Activated CD4-positive, alpha-beta T cell treated with anti-CD3 and anti-CD28 coated beads, Interleukin-2, amount 50 U/mL, for 4 hours (primary cell): ENCODE measurements at places on chromosomes 16 and 17.

- DNase-seq = no peak
These were observed 211.7 kb upstream of the CHMP6 start for GRCh38 chr17:80779961-80780380.

- DNase-seq = no peak
These were observed 230.9 kb downstream of the MRTFB start for GRCh38 chr16:14302031-14302398.

GRCh38 chr16:83652943-83653342, 154.8 kb upstream of the HSBP1 start:
- DNase-seq = no peak

GRCh38 chr17:66488864-66489263, 186.5 kb downstream of the PRKCA start:
- DNase-seq = no peak

DNA sequence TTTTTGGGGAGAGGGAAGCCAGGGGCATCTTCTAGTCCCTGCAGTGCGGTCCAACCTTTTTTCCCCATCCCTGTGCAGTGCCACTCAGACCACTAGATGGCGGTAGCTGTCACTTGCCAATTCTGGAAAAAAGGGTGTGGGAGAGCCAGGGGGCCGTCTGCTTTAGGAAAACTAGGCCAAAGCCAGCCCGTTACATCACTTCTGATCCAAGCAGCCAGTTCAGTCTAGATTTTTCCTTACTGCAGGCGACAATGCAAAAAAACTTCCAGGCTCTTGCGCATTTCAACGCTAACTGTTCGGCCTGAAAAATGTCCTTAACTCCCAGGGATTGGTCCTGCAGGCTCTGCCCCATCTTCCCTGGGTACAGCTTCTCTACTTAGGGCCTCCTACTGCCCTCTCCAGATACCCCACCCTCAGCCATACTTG, 69.2 kb upstream of the CES5A start:
- peak; percentile 35 for DNase-seq

GRCh38 chr16:63712725-63713124, 1409.1 kb downstream of the CDH11 start:
- no peak for DNase-seq

GRCh38 chr16:87561200-87562105, 40.9 kb upstream of the JPH3 start:
- DNase-seq = no peak

GRCh38 chr17:29560316-29560715, 6.5 kb downstream of the ABHD15 start:
- no peak for DNase-seq

GRCh38 chr16:86252596-86252995, 257.7 kb upstream of the FOXF1 start:
- no peak for DNase-seq

DNA sequence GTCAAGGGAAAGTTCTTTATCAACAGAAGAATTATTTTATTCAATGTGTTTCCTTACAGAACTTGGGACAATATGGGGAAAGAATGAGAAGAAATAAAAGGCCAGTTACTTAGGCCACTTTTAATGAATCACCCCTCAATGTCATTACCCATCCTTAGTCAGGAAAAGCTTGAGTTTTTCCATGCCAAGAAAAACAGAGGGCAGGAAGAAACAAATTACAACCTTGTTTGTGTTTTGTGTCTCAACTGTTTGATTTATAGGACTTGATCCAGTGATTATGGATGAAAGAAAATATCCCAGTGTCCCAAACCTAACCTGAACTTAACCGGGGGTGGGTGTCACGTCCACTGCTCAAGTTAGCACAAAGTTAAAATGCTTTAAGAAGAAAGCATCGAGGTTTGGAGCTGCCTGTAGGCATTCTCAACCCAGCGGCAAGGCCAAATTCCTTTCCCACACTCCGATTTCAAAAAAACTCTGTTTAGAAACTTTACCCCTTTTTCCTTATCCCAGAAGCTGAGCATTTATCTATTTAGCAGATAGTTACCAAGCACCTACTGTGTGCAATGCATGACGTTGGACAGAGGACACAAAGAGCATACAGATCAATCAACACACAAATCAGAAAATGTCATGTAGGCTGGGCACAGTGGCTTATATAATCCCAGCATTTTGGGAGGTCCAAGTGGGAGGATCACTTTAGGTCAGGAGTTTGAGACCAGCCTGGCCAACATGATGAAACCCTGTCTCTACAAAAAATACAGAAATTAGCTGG, 14.0 kb upstream of the CYB5B start:
- DNase-seq = no peak

DNA sequence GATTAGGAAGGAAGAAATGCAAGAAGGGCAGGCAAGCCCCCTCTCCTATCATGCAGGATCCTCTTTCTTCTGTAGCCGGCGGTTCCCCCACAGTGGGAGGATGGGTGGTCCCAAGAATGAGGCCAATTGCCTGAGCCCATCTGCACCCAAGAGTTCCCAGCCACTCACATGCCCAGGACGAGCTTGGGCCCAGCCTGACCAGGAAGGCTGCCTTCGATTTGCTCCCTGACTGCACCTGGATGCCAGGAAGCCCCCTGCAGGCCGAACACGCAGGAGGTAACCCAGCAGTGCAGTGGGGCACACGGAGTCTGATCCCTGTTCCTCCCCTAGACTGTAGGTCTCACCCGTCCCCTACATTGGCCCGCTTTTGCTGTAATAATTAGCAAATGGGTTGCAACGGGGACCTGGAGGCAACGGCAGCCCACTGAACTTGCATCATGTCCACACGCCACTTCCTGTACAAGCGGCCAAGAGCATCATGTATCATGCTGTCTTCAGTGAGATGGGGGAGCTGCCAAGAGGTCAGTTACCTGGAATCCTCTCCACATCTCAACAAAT, 67.5 kb downstream of the AMFR start:
- no peak for DNase-seq

DNA sequence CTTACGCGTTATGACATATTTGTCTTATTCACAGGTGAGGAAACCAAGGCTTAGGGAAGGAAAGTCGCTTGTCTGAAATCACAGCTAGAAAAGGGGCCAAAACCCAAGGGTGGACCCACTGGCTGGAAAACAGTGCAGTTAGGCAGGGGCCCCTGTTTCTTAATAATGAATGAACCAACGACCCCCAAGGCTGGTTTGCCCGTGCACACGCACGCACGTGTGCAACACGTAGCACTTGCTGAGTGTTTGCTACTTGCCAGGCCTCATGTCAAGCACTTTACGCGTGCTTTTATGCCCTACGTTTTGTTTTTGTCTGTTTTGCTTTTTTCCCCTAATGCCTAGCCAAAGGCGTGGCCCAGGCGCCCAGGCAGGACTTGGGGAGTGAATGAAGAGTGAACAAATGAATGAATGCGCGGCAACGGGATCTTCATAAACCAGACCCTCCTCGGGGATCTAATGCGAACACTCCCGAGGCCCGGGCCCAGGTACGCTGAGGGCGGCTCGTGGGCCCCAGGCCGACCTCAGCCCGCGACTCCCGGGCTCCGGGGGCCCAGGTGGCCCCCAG, 571 bp upstream of the USP10 start:
- DNase-seq = no peak

- no peak for DNase-seq
These were observed 6.2 kb downstream of the MT2A start for GRCh38 chr16:56614549-56614991.

- DNase-seq = no peak
These were observed 50.6 kb downstream of the NTN1 start for GRCh38 chr17:9071811-9072498.

DNA sequence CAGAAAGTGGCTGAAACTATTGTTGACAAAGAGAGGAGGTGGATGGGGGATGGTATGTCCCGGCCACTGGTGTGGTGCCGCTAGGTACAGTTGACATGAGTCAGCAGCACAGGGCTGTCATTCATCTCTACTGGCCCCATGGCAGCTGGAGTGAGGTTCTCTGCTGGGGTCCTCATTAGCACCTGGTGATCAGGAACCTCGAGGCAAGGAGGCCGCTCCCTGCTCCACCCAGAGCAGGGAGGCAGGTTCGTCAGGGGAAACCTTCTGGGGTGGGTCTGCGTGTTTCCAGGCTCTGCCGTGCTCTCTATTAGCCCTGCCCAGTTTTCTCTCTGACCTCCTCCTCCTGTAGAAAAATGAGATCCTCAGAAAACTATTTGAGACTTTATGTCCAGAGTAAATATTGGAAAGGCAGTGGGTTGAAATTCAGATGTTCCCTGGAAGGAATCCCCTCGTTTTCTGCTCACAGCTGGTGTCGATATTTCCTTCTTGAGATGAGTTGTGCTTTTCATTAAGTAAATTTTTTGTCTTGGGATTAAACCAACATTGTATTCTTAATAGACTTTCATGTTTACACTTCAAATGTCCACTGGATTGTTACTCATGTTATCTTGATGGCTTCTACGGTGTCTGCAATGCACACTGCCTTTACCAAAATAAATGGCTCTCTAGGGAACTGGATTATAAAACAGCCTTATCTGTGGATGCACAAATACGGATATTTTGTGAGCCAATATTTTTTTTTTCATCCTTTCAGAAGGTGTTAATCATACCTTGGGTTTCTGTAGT, 7.1 kb downstream of the NTN1 start:
- DNase-seq = no peak

- no peak for DNase-seq
These were observed 215.6 kb upstream of the CDH5 start for GRCh38 chr16:66150698-66151482.

- no peak for DNase-seq
These were observed 1.1 kb downstream of the SOCS3 start for GRCh38 chr17:78358538-78359320.

DNA sequence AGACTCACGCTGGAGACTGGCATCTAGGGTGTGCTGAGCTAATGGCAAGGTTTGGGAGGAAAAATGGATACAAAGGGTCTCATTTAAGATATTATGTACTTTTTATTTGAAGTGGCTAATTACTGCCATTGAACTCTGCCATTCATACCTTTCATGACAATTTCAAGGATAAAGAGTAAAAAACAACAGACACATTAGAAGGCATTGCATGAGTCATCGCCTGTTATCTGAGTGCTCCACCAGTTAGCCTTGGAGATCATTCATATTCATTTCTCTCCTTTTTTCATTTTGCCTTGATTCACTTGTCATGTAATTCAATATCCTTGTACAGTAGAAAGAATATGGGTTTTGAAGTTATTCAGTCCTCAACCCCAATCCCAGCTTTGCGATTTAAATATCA, 109.5 kb downstream of the CDH8 start:
- no peak for DNase-seq

- no peak for DNase-seq
These were observed 68.0 kb upstream of the CBX4 start for GRCh38 chr17:79907217-79907715.

GRCh38 chr16:68629351-68629910, 15.7 kb upstream of the CDH3 start:
- DNase-seq = no peak

- DNase-seq = no peak
These were observed 29.4 kb downstream of the CCR7 start for GRCh38 chr17:40535924-40536294.

DNA sequence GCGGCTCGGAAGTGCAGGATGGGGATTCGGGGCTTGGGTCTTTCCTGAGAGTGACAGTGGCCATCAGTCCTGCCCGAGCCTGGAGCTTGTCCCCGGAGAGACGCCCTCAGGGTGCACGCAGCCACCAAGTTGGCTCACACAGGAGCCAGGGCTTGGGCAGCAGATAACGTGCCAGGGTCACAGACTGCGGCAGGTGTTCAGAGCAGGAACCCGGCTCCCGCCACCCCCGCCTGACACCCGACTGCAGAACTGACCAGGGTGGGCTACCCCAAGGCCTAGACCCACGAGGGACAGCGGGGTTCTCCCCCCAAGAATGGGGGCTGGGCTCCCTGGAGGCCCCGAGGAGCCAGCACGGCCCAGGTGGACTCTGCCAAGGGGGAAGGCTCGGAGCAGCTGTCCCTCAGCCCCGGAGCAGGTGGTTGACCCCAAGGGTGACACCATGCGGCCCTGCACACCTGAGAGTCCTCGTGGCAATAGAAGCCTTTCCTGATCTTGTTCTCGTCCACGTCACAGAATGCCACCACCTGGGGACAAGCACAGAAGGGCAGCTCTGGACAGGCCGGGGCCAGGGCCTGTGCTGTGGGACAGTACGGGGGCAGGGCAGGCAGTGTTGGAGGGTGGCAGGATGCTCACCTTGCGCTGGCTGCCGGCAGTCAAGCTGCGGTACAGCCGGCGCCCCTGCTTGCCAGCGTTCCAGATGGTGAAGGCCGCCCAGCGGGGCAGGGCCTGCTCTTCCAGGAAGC, 117.1 kb upstream of the ZNF750 start:
- DNase-seq = no peak

DNA sequence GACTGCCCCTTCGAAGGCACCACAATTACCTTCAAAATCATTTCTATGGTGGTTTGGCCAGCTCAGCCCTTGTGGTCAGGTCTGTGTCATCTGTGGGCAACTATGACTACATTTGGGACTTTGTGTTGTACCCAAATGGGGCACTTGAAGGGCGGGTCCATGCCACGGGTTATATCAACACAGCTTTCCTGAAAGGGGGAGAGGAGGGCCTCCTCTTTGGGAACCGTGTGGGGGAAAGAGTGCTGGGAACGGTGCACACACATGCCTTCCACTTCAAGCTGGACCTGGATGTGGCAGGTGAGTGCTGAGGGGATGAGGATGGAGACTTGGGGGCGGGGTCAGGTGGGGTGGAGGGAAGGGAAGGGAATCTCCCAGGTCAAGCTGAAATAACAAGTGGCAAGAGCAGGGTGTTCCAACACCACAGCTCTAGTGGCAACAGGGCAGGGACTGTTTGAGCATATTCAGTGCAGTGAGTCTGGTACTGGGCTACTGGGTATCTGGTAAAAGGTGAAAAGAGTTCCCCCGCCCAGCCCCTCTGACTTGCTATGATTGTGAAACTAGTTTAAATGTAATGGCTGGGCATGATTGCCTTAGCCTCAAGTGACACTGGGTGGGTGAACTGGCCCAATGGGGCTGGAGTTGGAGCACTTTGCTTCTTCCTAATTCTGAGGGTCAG, 1.7 kb downstream of the AOC2 start:
- DNase-seq = no peak

- no peak for DNase-seq
These were observed 75.8 kb upstream of the ENDOV start for GRCh38 chr17:80339118-80339517.

DNA sequence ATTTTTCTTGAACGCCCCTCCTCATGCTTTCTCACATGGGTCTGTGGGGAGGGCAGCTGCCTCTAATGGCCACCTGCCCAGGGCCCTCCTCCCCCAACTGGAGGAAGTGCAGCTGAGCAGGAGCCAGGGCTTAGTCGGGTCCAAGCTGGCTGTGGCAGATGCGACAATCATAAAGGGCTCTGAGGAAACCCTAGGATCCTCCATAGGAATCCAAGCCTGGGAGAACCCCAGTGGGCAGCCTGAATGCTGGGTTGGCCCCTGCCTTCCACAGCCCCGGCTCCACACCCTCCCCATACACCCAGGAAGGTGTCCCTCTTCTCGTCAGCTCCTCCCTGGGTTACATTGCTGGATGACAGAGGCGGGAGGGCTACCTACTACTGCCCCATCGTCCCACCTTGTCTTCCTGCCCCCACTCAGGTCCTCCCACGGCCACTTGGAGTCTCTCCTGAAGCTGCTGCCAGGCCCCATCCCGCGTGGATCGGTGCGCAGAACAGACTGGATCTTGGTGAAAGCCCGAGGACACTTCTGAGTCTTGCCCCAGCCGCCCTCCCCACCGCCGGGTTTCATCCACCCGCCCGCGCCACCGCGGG, 15.6 kb upstream of the CBFB start:
- no peak for DNase-seq
